ENCODE measurements at places on chromosomes 13 and 19. TPM values are rescaled to one million over a fixed set of nuclear protein-coding genes. Genes with fewer than 3 reads are reported as not detected.

Gene IFNL1
- not detected for polyA plus RNA-seq

Gene ATXN8OS
- polyA plus RNA-seq: 0.32 TPM

Gene SIGLEC10
- polyA plus RNA-seq: 1.7 TPM

Gene GJB2
- polyA plus RNA-seq: 0.58 TPM

Gene ZSCAN1
- 1.4 TPM for polyA plus RNA-seq

Gene CCDC124
- polyA plus RNA-seq: 52.2 TPM

Gene WASF3
- polyA plus RNA-seq: 18.5 TPM

Gene SIN3B
- polyA plus RNA-seq: 86.9 TPM

DNA sequence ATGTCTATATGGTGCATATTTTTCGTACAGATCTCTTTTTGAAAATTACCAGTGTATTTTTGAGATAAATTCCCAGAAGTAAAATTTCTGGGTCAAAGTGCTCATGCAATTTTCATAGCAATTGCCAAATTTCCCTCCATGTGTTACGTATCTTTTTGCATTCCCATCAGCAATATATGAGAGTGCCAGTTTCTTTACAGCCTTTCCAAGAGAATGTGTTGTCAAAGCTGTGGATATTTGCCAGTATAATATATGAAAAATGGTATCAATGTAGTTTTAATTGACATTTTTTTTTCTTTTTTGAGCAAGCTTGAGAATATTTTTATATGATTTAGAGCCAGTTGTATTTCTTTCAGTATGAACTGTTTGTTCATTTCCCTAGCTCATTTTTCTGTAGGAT lies 399.0 kb upstream of the KLF12 start:
- DNase-seq: no peak

DNA sequence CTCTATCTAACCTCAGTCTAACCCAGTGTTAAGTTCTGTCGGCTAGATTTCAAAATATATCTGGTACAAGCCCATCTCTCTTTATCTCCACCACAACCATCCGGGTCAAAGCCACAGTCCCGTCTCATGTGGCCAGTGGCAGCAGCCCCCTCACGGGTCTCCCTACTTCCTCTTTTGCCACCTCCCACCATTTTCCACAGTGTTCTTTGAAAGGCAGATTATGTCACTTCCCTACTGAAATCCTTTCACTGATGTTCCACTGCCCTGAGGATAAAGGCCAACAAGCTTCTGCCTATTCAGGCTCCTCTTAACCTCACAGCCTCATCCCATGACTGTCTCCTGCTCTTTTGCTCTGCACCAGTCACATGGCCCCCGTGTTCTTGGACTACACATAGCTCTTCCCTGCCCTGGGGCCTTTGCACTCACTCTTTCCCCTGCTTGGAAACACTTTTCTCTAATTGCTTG lies 117.2 kb downstream of the UBL3 start:
- DNase-seq: peak; percentile 45

DNA sequence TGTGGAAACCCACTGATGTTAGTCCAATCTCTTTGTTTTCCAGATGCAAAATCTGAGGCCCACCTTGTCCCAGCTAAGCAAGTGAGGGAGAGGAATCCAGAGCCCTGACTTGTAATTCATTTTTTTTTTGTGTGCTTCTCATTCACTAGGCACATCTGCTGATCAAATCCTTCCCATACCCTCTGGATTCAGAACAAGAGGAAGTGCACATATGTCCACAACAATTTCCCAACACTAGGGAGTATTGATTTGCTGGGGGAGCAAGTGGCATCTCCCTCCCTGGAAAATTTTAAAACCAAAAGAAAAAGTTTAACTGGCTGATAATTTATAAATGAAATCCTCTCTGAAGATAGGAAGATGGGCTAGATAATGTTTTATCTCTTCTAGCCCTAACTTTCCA lies 94.6 kb upstream of the RFC3 start:
- DNase-seq: no peak

DNA sequence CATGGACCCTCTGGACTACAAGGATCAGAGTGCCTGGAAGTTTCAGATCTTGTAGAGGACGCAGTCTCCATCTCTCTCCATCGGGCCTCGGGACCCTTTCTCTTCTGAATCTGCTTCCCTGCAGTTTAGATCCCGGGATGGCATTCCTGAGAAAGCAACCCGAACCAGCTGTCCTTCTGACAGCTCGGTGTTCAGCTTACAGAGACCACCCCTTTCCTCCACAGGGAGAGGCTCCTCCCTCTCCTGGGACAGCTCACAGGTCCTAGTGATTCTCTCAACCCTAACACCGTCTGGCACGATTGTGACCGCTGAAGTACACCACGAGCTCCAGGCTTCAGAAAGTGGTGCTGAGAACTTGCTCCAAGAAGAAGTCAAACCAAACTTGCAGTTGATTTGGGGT lies 18.2 kb downstream of the CRX start:
- DNase-seq: no peak

GRCh38 chr13:79212064-79212619 lies 193.9 kb downstream of the RBM26 start:
- no peak for DNase-seq

GRCh38 chr13:39682788-39683187 lies 27.3 kb downstream of the COG6 start:
- DNase-seq: no peak

DNA sequence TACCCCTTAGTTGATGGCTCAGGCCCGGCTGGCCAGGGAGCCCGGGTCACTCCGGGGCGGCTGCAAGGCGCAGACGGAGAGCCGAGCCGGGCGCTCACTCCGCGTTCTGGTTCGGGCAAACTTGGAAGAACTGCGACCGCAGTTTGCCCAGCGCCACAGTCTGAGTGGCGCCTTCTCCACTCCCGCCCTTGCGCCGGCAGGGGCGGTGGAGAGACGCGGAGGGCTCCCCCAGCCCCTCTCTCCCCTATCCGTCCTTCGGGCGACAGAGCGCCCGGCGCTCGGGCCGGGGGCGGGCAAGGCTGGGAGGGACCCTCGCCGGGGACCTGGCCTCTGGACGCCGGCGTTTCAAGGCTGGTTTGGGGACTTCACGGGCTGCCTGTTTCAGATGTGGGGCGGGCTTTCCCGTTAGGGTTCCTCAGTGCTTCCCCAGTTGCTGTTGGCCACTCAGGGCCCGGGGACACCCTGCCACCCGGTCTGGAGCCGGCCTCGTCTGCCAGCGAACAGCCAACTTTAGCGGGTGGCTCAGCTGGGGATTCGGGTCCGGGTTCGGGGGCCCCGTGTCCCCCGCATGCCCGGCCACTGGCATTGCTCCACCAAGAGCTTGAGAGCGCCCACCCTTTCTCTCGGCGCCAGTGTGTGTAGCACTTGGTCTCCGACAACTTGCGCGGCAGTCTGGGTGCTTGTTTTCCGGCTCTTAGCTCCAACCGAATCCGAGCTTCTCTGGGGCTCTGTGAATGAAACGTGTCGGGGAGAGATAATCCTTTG lies 1.5 kb downstream of the GPC6 start:
- peak; percentile 52 for DNase-seq

- DNase-seq: peak; percentile 61
These were observed 10.6 kb upstream of the PNMA8A start for GRCh38 chr19:46481947-46482346.

- DNase-seq: no peak
These were observed 15.1 kb downstream of the ILF3 start for GRCh38 chr19:10669246-10669645.

DNA sequence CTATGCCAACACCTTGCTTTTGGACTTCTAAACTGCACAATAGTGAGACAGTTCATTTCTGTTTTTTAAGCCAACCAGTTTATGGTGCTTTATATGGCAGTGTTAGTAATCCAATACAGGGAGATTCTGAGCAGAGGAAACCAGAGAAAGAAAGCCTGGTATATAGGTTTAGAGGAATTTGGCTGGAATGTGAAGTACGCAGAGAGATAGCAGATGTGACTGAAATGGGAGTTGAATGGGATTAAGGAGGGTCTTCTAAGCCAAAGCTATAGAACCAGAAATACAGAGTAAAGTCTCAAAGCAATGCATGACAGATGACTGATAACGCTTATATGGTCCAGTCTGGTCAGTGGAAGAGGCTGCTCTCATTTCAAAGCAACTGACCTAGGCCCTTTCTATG lies 453.7 kb downstream of the GPC6 start:
- DNase-seq: no peak

GRCh38 chr19:7681340-7682174 lies 924 bp downstream of the TRAPPC5 start:
- DNase-seq: peak; percentile 93

DNA sequence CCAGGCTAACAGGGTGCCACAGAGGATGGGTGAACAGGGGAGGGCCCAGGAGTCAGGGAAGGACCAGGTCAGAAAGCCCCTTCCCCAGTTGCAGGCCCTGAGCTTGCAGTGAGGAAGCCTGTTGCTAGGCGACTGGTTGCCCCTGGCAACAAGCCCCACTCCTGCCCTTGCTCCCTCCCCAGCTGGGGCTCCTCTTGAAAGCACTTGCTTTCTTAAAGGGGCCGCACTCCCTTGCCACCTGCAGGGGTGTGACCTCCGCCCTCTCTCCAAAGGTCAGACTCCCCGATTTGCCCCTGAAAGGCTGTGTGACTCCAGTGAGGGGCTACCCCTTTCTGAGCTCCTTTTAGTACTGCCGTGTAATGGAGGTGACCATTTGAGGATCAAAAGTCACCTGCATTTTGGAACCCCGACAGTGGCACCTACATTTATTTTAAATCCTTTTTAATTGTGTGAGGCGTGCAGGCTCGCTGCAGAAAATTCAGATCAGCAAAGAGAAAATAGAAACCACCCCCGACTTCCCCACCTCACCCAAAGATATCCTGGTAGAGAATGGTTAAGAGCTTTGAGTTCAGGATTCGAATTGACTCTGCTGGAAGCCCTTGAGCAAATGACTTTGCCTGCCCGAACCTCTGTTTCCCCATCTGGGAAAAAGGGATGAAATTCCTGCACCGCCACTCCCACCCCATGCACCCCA lies 4.8 kb downstream of the FCHO1 start:
- DNase-seq: no peak

DNA sequence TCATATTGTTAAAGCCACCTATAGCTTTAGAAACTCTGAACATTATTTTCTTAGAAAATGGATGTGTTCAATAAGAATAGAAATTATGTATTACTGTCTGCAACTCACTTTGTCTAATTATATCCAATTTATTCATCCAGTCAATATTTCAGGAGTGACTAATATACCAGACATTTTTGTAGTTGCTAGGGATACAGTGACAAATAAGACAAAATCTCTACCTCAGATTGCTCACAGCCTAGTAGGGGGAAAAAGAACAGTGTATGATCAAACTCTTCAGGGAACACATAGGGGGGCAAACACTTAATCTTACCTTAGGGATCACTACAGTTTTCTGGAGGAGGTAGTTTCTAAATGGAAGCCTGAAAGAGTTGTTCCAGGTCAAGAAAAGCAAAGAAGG lies 8.6 kb downstream of the BRCA2 start:
- DNase-seq: no peak

- DNase-seq: no peak
These were observed 800 bp downstream of the ETFB start for GRCh38 chr19:51365211-51365964.

DNA sequence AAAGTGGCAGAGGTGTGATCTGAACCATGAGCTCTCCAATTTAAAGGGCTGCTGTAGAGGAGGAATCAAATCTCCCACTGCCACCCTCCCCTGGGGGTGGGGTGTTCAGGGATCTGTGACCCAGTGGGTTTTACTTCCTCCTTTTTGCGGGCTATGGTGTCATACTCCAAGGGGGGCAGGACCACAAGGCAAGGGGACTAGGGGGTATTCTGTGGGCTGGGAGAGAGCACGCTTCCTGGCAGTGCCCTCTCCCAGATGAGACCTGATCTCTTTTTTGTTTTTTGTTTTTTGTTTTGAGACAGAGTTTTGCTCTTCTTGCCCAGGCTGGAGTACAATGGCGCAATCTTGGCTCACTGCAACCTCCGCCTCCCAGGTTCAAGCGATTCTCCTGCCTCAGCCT lies 10.3 kb downstream of the PLD3 start:
- peak; percentile 49 for DNase-seq

DNA sequence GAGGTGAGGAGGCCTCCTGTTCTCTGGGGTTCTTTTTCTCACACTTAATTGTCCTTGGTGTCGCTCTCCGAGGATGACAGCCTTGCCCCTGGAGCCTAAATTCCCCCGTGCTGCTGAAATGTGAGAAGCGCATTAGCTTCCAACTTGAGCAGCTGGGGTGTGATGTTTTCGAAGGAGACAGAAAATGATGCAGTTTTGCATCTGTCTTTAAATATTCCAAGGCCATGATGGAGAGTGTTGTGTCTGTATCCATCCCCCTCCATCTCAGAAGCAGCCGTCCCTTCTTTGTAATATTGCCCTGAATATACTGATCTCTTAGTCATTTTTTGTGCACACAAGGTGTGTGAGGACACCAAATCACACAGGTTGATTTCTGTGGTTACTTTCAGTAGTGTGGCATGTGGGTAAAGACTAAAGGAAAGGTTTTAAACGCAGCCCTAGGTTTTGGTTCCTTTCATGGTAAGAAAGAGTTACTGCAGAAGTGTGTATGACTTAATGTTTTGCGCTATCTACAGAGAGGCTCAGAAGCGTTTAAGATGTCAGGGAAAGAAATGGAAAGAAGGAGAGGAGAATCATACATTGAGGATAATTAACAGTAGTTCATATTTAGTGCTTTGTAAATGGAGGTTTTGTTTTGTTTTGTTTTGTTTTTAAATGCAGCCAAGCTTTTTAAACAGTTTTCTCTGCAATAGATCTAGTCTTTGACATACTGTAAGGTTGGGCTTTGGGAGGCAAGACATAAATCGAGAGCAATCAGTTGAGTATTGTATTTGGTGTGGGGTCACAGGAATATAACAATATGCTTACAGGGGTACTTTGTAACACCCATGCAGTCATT lies 1.6 kb downstream of the NBEA start:
- DNase-seq: no peak

DNA sequence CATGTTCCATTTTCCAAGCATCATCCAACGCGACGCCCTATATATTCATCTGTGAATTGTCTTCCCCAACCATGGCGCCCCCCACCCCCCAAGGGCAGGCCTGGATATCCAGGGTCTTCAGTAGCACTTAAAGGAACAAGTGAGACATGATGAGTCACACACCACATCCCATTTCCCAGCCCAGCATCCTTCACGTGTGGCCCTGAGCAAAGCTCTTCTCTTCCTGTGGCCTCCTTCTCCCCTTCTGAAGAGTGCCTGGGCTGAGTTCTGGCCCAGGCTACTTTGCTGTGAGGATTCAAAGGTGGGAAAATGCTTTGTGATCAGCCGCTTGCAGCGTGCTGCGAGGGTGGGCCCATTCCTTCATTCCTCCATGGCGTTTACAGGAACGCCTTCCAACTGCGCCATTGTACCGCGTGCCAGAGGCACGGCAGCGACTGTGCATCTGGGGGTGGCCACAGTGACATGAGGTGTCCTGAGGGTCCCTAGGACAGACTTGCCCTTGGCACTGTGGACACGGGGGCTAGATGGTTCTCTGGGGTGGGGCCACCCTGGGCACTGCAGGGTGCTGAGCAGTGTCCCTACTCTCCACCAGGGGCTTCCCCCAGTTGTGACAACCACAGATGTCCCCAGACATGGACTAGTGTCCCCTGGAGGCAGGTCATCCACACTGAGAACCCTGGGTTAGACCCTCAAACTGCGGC lies 11.7 kb downstream of the PLIN4 start:
- DNase-seq: no peak
